Activated T-cell treated with anti-CD3 and anti-CD28 coated beads for 24 hours (primary cell): ENCODE measurements at places on chromosomes 12 and 14.

GRCh38 chr12:10454531-10454930, 1.4 kb upstream of the KLRC1 start:
- DNase-seq, result no peak

- DNase-seq, result no peak
Observed at GRCh38 chr12:4736091-4736490, 15.9 kb downstream of the GALNT8 start.

GRCh38 chr14:65620195-65620594, 207.7 kb downstream of the FUT8 start:
- no peak for DNase-seq

DNA sequence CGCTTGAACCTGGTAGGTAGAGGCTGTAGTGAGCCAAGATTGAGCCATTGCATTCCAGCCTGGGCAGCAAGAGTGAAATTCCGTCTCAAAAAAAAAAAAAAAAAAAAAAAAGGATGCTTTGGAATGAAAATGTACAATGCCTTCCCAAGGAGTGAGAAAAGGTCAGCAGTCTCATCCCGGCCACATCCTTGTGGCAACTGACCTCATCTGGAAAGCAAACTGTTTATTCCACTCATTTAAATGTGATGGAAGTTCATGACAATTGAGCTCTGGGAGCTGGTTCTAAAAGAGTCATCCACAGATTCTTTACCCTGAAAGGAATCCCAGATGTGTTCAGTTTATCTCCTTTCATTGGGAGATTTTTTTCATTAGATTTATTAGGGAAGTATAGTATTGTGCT, 19.4 kb upstream of the LIMA1 start:
- DNase-seq, result no peak

GRCh38 chr12:107484230-107484629, 201.4 kb upstream of the PWP1 start:
- no peak for DNase-seq

DNA sequence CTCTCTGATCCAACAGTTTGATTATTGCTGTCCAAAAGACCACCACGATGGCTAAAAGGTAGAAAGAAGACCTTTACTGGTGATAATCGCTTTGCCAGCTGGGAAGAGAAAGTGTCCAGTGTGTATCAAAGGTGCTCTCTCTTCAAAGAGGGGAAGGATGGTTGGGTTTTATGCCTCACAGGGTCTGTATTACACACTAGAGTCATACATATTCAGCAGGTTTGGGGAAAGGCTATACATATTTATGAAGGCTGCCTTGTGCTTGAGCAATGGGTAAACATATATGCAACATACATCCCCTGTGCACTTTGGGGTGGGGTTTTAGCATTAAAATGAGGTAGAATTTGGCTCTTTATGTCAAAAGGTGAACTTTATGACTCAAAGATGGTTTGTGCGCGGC, 18.2 kb downstream of the GPRC5D start:
- DNase-seq, result no peak

DNA sequence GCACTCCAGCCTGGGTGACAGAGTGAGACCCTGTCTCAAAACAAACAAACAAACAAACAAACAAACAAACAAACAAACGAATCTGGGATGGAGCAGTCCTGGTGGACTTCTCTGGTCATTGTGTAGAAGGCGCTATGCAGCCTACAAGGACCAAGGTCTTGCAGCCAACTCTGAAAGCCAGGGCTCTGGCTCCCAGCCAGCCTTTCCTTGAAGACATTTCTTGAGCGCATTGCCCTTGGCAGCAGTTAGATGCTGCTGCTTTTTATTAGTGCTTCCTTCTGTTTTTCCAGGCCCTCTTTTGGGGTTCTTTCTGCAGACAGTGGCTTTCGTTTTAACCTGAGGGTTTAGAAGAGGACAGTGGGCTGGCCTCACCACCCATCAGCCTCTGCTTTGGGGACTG, 20.2 kb downstream of the CCDC177 start:
- no peak for DNase-seq

- DNase-seq, result no peak
Observed at GRCh38 chr14:81363746-81364378, 36.3 kb downstream of the STON2 start.

DNA sequence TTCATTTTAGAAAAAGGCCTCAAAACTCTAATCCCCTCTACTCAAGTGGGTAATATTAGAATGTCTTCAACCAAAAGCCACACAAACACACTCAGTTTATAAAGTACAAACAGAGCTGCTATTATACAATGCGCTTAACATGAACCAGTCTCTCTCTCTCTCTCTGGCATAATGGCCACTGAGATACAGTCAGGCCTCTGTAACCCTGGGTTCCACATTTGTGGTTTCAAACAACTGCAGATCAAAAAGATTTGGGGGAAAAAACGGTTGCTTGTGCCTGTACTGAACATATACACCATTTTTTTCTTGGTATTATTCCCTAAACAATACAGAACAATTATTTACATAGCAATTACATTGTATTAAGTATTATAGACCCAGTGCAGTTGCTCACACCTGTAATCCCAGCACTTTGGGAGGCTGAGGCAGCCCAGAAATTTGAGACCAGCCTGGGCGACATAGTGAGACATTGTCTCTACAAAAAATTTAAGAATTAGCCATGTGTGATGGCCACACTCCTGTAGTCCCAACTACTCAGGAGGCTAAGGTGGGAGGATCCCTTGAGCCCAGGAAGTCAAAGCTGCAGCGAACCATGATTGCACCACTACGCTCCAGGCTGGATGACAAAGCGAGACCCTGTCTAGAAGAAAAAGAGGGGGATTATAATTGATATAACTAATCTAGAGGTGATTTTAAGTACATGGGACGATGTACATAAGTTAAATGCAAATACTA, 5.6 kb downstream of the SLC11A2 start:
- DNase-seq, result no peak

DNA sequence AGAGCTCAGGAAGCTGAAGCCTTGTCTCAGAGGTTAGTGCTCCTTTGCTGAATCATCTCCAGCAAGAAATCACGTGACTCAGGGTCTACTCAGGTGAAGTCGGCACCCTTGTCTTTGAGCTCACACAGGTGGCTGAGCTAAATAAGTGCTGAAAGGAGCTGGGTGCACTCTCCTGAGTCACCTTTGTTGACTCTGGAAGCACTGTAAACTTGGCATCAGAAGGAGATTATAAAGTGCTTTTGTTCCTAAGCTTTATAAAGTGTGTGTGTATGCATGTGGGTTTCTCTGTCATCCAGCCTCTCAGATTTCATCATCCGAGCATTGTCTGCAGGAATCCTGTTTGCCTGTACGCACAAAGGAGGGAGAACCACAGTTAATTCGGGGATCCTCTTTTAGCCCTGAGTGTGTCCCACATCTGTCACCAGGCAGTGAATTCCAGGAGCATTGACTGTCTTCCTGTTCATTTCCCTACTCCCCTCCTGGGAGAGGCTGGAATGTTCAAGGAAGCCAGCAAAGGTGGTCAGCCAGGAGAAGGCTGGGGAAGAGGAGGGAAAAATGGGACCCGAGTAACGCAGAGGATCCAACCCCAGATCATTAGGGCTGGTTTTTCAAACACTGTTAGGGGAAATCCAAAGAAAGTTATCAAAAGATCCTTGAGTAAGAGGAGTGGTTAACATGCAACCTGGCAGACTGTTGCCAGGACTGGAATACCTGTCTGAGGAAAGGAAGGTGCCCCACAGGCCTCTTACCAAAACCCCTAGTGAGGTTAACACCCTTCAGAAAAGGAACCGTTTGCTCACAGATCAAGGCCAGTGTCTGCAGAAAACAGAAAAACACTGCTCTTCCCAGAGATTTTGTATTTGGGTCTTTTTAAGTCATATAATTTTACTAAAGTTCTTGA, 157.5 kb upstream of the HIF1A start:
- peak; percentile 38 for DNase-seq

DNA sequence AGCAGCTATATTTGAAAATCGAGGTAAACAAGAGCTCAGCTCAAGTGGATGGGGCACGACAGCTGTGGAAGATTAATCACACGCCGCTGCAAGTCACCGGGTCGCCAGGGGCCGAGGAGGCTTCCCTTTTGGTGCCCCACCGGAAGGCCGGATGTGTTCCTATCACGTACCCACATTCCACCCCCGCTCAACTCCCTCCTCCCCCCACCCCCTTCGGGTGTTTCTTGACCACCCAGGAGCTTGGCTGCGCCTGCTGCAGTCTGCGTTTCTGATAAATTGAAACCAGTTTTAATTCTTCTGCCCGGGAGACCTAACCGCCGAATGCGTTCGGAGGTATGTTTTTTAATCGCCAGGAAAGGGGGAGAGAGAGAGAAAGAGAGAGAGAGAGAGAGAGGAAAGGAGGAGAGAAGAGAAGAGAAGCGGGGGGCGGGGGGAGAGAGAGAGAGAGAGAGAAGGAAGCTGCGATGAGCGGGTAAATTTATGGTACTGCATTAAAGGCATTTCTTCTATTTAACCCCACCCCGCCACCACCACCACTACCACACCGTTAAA, 1.8 kb downstream of the SLC8A3 start:
- no peak for DNase-seq

- DNase-seq, result no peak
Observed at GRCh38 chr12:75439930-75440329, 40.6 kb upstream of the GLIPR1 start.

DNA sequence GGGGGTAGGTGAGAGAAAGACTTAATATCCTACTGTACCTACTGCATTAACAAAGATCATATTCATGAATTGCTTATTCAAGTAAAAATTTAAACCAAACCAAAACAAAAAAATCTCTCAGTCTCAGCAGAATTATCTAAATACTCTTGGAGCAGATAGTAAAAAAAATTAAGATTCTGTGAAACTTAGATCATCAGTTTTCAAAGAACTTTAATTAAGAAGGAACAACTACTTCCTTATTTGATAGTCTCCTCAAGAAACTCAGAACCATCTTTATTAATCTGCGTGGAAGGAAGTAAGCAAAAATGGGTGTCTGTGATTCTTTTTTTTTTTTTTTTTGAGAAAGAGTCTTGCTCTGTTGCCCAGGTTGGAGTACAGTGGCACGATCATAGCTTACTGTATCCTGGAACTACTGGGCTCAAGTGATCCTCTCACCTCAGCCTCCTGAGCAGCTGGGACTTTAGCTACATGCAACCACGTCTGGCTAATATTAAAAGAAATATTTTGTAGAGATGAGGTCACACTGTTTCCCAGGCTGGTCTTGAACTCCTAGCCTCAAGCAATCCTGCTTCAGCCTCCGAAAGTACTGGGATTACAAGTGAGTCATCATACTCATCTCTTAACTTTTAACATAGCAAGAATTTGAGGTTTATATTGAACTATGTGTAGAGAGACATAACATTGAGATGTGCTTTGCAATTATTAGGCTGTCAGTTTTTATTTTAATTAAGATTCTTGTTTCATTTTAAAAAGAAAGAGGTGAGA, 37.4 kb downstream of the GAS2L3 start:
- DNase-seq, result no peak

GRCh38 chr14:89507521-89507920, 90.5 kb upstream of the FOXN3 start:
- DNase-seq, result no peak

- DNase-seq, result no peak
Observed at GRCh38 chr14:105143451-105144025, 25.0 kb downstream of the JAG2 start.

DNA sequence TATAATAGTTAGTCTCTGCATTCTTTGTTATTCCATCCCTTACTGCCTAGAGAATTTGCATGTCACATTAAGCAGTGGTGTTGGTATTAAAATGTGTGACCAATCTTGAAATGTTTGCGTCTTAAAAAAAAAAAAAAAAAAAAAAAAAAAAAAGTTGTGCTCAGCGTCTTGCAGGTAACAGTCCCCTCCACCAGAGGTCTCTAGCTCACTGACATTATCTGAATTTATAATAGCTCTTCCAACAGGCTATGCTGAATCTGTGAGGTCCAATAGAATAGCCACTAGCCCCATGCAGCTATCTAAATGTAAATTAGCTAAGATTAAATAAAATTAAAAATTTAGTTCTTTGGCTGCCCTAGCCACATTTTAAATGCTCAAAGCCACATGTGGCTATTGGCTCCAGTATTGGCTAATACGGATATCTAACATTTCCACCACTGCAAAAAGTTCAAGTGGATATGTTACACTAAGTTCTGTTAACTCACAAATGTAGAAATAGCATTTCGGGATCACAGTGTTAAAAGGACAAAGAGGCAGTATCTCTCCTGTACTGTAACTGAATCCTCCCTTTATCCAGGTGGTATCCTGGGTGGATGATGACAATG, 28.7 kb downstream of the NKX2-8 start:
- no peak for DNase-seq

DNA sequence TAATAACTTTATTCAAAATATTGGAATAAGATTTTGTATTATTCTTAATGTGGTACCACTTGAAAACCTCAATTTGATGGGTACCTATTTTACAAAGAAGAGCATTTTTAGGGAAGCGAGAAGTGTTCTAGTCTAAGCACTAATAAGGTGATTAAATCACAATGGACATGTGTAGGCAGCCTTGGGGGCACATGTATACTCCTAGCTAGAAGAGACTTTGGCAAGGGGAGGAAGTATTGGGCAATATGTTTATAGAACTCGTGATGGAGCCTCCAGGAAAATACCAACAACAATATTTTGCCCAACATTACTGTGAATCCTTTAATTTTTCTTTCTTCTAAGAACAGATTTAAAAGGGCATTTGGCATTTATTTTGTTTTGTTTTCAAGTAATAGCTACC, 280.3 kb downstream of the ADAMTS20 start:
- no peak for DNase-seq

DNA sequence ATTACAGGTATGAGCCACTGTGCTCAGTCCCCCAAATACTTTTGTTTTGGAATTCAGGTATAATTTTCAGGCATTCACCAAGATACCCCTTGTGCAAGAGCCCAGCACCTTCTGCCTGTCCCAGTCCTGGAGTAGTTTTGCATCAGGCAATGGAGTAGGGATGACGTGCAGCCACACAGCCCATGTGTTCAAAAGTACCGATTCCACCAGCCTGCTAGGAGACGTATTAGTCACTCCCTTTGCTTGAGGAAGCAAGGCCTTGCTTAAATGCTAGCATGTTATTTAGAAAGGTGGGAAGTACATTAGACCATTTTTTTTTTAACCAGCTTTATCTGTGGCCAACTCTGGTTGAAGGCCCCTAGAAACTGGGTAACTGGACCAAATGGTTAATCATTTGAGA, 15.0 kb upstream of the GALNT16 start:
- no peak for DNase-seq

DNA sequence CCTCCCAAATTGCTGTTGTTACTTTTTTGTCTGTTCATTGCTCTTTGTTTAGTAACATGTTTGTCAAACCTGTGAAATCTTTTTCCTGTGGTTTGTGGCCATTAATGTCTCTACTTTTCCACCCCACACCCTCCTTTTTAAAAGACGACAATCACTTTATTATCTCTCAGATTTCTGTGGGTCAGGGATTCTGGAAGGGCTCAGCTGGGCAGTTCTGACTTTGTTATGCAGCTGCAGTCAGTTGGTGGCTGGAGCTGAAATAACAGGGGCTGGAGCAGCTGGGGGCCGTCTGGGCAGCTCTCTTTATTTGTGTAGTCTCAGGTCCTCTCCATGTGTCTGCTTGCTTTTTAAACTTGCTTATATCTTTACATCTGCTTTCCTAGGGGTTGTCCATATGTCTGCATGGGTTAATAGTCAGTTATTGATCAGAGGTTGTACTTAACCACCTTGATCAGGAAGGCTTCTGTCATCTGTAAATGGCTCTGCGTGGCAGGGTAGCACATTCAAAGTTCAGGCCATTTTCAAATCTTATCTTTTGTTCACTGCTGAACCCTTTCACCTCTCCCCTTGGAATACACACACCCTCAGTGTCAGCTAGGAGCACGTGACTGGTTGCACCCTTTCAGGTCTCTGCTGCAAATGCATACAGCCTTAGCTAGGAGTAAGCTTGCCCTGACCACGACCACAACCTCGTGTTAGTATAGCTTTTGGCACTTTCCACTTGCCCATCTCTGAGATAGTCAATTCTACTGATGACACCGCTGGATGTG, 27.9 kb downstream of the BORCS5 start:
- DNase-seq, result peak; percentile 13
